BJ (cell line): ENCODE measurements at places on chromosomes 3 and 15. TPM values are rescaled to one million over a fixed set of nuclear protein-coding genes. Genes with fewer than 3 reads are reported as not detected.

DNA sequence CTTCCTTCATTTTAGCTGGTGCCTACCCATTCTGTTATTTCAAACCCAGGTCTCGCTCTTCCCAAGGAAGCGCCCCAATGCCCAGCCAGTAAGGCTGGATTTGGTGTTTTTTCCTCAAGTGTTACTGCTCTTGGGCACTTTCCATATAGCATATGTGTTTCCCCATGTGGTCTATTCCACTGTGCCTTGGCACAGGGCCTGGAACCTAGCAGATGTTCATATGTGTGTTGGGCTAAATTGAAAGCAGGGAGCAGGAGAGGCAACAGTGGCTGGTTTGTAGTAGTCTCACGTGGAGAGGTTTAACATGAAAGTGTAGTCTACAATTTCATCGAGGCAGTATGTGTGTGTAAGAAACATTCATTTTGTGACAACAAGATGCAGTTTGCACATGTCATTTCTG is 48.2 kb upstream of the TEX264 start:
- DNase-seq = no peak

DNA sequence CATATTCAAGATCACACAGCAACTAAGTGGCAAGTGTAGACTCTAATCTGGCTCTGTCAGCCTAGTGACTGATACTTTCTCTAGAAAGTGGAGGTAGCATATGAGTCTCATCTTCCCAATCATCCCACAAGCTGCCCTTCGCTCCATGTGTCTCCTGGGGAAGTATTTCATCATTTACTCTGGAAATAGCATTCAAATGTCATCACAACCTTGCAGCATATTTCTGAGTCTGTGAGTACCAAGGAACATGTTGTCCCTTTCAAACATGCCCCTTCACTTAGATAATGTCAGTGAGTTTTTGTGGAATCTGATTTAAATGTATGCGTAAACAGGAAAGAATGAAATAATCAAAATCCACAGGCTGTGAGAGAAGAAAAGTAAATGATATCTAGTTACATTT is 322.9 kb downstream of the SLC9A9 start:
- DNase-seq = no peak

GRCh38 chr15:100433304-100433703 is 91.5 kb upstream of the ADAMTS17 start:
- DNase-seq = no peak

GRCh38 chr3:45567730-45568172 is 26.8 kb upstream of the LIMD1 start:
- no peak for DNase-seq

DNA sequence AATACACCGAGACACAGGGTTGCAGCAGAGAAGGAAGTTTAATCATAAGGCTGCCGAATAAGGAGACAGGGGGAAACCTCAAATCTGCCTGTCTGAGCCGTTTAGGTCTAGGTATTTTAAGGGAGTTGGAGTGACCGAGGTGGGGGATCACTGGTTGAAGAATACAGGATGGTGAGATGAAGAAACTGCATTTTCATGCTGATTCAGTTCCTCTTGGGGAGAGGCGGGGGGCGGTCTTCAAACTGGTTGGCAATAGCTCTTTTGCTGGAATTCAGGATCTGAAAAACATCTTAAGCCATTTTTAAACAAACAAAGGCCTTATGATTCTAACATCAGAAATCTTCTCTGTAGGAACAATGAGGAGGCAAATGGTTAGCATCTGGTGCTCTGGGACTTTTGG is 699.5 kb upstream of the CFAP20DC start:
- DNase-seq = peak; percentile 22

DNA sequence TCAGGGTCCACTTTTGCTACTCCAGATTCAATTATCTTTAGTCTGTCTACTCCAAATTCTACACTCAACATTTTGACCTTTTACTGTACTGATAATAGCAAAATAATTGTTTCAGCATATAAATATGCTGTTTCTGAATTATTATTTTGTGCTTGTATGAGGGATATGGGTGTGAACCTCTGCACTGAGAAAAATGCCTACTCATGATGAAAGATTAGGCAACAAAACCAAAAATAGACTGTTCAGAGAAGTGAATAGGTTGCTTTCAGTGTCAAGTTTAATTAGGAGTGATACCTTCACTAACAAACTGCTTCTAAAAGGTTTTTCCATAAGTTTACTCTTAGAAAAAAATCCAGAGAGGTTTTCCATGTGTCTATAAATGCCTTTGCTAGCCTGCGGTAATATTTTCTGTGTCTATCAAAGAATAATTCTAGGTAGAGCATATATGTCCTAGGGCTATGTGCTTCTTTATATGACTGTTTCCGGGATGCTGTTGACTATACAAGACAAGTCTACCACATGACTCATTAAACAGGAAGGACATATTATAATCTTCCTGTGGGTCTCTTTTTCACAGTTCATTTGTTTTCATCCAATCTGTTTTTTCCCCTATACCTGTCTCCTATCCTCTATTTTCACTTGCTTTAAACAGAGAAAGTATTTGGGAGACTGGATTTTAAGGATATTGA is 218.5 kb upstream of the TTC14 start:
- DNase-seq = no peak

- no peak for DNase-seq
Measured at GRCh38 chr15:61116825-61117224, 112.3 kb downstream of the RORA start.

DNA sequence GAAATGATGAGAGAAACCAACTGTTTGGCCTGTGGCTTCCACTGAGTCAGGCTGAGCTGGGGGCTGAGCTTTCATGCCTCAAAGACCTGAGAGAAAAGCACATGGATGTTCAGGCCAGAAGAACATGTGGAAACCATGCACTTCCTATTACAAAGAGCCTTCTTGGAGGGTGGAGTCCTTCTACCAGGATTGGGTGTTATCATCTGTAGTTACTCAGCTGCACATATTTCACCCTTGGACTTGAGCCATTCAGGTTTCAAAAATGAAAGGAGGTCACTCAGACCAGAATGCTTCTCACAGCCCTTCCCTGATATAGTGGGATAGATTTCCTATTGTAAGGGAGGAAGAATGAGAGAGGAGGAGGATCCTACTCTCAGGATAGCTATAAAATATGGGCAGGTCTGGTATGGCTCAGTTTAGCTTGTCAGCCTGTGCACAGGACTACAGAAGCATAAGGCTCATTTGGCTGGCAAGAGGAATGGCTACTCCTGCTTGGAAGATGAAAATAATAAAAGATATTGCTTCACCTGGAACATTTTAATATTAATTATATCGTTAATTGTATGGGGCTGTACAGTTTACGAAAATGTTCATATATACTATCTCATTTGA is 173.6 kb upstream of the TMC3 start:
- no peak for DNase-seq

DNA sequence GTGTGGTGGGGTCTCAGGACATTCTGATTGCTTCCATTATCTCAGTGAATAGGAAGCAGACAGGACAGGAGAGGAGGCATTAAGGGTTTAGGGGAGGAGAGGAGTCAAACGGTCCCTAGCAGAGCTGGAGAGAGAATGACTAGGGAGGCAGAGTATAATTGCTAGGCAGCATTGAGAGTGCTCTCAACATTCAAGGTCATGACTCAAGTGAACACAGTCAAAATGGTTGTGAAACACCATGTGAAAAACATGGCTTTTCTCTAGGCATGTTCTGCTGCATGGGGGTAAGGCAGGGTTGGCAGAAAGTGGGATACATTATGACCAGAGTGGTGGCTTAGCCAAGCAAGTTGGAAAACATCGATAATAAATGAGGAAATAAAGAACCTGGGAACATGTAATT is 19.5 kb upstream of the HRH1 start:
- no peak for DNase-seq

Gene SETMAR
- polyA plus RNA-seq = 9.3 and 13.2 TPM in 2 replicates

Gene THRB
- polyA plus RNA-seq = 0.72 and 0.83 TPM in 2 replicates

Gene LRRN1
- 0.02 TPM in 1 of 2 replicates, not detected in the other for polyA plus RNA-seq

Gene CELSR3
- 0.55 and 0.88 TPM in 2 replicates for polyA plus RNA-seq

Gene CACNA2D2
- 0.04 and 0.11 TPM in 2 replicates for polyA plus RNA-seq

Gene GOLGA8K
- polyA plus RNA-seq = 0.10 TPM in 1 of 2 replicates, not detected in the other

Gene CIB1
- 60.5 and 102 TPM in 2 replicates for polyA plus RNA-seq

Gene PLIN1
- 0.06 and 0.07 TPM in 2 replicates for polyA plus RNA-seq

Gene KBTBD13
- not detected in 2 replicates for polyA plus RNA-seq
